ENCODE measurements at places on chromosomes 16 and 17. TPM values are rescaled to one million over a fixed set of nuclear protein-coding genes. Genes with fewer than 3 reads are reported as not detected.

The C17orf107 gene
- total RNA-seq: 1.0 TPM

The NDE1 gene
- 60.7 TPM for total RNA-seq

DNA sequence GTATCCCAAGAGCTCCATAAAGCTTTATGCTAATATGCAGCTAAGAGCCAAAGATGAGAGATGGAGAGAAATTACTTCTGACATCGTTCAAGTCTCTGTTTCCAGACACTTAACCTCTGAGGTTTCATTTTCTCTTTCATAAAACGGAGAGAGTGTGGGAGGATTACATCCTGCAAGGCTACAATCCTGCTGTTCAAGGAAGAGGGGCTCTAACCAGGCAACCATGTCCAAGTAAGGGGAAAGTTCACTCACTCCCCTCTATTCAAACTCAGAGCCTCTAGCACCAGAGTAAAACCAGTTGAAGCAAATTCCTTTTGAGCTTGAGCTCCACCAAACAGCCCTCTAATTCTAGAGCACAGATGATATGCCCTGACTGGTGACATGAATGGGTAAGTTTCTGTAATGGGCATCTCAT is 397.4 kb downstream of the NPIPA8 start:
- DNase-seq: no peak

- DNase-seq: no peak
These were observed 38.0 kb downstream of the MMP15 start for GRCh38 chr16:58063377-58064076.

DNA sequence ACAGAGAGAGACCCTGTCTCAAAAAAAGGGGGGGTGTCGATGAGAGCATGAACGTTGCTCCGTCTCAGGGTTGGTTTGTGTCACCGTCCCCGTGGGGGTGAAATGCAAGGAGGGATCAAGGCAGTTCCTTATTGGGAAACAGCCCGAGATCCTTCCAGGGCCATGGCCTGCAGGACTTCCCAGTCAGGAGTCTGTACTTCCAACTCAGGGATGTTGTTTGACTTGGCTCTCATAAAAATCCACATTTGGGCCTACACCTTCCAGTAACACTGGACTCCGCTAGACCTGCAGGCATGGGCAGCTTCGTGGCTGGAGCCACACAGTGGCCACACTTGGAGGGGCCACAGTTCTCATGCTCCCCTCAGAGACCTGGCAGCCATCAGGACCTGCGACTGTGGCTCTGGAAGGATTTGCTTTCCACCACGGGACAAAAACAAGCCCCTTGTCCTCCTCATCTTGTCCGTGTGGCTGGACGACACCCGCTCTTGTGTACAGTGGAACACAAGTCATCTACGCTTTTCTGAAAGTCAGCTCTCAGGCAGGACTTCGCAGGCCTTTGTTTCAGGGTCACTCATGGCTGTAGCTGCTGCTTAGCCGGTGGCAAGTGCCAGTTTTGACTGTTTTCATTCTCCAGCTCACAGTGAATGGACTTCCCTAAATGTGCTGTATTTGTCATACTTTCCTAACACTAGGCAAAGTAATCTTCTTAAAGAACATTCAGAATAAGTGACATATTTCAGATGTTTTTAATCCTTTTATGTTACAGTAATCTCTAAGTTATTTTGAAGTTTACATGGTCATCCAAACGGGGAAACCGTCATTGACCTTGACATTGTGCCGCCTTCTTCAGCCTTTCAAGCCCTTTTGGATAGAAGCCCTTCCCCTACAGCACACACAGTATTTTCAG is 24.2 kb upstream of the IL17C start:
- no peak for DNase-seq

GRCh38 chr17:82845163-82845807 is 5.5 kb upstream of the ZNF750 start:
- DNase-seq: no peak
